Smooth muscle cell of trachea (primary cell): ENCODE measurements at places on chromosomes 12 and 14. TPM values are rescaled to one million over a fixed set of nuclear protein-coding genes. Genes with fewer than 3 reads are reported as not detected.

Gene ACRBP
- total RNA-seq, result 0.29 and 0.50 TPM in 2 replicates

Gene CAPZA3
- total RNA-seq, result not detected in 2 replicates

Gene RDH5
- total RNA-seq, result 36.7 and 58.9 TPM in 2 replicates

Gene PPTC7
- total RNA-seq, result 7.1 and 7.3 TPM in 2 replicates
